NCI-H774 (cell line): ENCODE measurements at places on chromosomes 2 and 18.
A peak's percentile ranks its signal among the peaks of the same experiment; 100 is the strongest.

- no peak for DNase-seq
These were observed 107.7 kb downstream of the ICA1L start for GRCh38 chr2:202763916-202764315.

DNA sequence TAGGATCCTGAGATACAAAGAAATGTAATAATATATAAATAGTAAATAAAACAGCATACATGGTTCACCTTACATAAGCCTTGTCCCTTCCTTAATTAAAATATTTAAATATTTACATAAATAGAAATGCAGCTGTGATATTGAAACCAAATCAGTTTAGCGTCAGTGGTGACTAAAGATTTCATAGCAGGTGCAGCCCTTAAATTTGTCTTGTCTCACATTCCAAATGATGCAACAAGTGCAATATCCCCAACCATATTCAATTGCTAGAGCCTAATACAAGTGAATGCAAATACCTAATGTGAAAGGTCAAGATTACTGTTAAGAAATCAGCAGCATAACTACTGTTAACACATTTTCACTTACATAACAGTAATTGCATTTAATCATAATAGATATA, 539.5 kb downstream of the NYAP2 start:
- DNase-seq, result no peak

DNA sequence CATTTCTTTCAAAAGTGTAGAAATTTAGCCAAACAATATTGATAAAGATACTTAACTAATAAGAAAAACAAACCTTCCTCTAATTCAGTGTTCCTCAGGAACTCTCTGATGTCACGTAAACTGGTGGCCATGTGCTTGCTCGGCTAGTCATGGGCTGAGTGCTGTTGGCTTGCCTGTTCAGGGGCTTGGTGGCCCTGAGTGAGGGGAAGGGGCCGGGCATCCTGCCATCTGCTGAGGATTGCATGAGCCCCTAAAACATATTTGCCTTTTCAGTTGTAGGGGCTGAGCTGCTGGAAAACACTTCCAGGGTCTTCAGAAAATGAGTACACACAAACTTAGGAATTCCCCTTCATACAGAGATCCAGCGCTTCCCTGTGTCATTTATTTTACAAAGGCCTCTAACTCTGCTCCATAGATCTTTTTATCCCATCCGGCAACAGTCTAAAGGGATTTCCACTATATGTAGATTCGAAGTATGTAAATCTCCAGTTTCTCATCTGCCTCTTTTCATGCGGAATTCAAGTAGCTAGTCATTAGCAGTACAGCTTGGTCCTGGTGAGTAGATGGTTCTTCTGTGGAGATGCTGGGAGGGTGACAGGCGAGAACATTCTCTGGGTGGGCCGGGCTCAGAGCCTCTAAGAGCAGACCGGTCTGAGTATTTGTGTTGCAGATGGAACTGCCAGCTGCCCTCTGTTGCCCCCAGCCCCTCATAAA, 20.1 kb upstream of the NFATC1 start:
- no peak for DNase-seq

GRCh38 chr2:211033765-211034164, 477.4 kb downstream of the CPS1 start:
- no peak for DNase-seq

DNA sequence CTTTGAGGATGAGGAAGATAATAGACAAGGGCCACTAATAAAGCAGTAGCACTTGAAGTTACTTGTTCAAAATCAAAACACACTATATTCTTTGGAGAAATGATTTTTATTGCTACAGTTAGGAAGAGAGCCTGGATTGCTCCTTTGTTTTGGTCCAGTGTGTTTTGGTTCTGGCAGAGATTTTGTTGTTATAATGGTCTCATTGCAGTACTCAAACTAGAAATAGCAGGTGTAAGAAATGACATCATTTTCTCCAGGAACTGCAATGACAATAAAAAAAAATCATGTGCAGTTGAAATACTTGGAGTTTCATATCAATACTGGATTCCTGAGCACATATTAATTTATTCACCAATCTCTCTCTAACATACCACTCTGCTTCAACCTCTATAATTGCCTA, 490.3 kb downstream of the CCDC85A start:
- DNase-seq, result peak; percentile 1

DNA sequence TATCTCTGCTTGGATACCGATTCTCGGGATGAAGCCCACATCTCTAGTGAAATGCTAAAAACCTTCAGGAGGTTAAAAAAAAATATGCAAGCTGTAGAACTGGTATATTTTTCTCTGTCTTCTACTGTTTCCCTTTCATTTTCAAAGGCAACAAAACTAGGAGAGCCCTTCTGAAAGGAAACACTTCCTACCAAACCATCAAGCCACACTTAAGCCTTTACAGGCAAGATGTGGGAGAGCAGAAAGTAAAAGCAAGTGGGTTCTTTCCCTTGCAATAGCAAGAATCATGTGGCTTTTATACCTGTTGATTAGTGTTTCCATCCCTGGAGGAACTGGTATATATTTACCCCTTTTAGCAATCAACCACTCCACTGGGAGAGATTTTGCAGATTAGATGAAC, 147.9 kb upstream of the ACAA2 start:
- no peak for DNase-seq
